ENCODE measurements at places on chromosomes 4 and X.

GRCh38 chr4:12421364-12421763 lies 992.7 kb upstream of the HS3ST1 start:
- DNase-seq, result no peak

DNA sequence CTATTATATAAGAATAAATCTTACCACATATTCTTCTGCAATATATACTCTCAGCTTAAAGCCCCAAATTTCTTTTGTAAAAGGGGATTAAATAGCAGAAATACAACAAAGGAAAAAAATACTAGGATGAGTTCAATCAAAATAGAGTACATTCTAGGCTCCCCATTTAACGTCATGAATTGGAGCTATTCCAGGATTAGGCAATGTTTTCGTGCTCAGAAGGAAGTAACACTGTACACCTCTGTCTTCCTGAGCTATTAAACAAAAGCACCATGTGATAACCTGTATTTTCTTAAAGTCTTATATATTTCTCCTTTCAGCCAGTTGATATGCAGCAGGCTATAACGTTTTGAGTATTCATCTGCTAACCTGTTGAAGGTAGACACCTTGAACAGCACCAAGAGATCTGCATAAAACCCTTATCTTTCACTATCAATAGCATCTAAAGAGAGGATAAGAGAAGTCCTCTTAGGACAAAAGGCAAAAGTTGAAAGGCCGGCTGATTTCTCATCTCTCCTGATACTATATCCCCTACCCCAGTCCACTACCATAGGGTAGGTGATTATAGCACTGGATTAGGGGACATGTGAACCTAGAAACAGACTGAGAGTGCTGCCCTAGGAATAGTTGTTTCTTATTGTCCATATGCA lies 31.5 kb downstream of the TEC start:
- DNase-seq, result no peak

- DNase-seq, result no peak
Observed at GRCh38 chr4:31175242-31175910, 455.2 kb downstream of the PCDH7 start.

DNA sequence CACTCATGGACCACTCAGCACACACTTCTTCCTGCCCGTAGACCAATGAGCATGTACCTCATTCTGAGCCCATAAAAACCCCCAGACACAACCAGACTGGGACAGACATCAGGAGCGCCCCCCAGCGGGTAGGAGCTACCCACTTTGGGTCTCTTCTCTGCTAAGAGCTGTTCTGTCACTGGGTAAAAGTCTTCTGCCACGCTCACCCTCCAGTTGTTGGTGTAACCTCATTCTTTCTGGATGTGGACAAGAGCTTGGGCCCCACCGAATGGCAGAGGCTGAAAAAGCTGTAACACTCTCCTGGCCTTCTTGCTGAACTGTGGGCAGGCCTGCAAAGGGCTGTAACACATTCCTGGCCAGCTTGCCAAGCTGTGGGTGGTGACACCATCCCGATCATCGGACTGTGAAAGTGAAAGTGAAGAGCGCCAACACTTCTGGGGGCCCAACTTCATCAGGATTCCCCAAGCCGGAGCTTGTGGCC lies 137.6 kb downstream of the TECRL start:
- no peak for DNase-seq

- DNase-seq, result no peak
Observed at GRCh38 chrX:107632346-107632745, 4.0 kb downstream of the PRPS1 start.

- no peak for DNase-seq
Observed at GRCh38 chrX:69032601-69033000, 132.7 kb downstream of the PJA1 start.

- DNase-seq, result no peak
Observed at GRCh38 chrX:74207539-74207938, 96.4 kb upstream of the ZCCHC13 start.

DNA sequence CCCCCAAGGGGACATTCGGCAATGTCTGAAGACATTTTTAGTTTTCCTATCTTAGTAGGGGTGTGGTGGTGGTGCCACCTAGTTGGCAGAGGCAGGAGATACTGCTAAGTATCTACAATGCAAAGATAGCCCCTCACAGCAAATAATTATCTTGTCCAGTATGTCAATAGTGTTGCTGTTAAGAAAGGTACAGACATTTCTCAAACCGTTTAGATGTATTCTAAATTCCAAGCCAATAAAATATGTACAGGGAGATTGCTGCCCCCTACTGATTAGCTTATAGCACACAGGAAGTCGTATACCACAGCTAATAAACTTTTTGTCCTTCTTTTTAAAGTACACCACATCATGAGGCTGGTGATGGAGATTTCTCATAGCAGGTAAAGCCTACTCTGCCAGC lies 260.5 kb downstream of the TMA16 start:
- peak; percentile 30 for DNase-seq

GRCh38 chr4:86841309-86841708 lies 7.9 kb downstream of the SLC10A6 start:
- no peak for DNase-seq

DNA sequence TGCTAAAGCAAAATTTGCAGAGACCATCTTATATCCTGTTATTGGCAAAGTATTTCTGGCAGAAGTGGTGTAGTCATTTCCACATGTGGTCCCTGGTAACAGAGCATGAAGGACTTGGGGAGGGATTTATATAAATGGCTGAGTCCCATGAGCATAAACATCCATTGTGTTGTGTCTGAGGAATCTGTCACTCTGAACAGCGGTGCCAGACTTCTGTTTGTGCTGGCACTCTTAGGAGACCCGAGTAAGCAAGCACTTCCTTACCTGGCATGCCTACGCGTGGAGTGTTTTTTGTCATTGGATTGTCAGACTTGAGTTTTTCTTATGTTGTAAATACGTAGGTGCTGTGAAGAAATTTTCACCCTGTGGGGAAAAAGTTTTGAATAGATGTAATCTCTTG lies 285.9 kb downstream of the ARHGAP10 start:
- no peak for DNase-seq

DNA sequence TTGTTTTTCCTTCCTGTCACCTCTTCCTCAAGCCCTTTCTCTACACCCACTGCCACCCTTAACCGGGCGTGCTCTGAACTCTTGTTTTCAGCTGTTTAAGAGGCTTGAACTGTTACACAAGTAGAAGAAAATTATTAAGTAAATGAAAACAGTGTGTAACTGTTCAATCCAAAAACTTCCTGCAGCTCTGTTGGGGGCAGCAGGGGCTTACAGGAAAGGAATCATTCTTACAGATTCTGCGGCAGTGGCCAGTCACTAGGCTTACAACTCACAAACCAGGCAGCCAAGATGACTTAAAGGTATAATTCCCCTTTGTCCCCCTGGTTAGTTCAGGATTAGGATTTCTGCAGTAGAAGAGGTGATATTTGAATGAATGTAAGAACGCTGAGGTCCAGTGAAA lies 70.2 kb upstream of the ETNPPL start:
- no peak for DNase-seq

GRCh38 chr4:74544655-74545361 lies 99.9 kb downstream of the AREG start:
- no peak for DNase-seq

- DNase-seq, result no peak
Observed at GRCh38 chr4:173534434-173534833, 4.4 kb upstream of the HAND2 start.

DNA sequence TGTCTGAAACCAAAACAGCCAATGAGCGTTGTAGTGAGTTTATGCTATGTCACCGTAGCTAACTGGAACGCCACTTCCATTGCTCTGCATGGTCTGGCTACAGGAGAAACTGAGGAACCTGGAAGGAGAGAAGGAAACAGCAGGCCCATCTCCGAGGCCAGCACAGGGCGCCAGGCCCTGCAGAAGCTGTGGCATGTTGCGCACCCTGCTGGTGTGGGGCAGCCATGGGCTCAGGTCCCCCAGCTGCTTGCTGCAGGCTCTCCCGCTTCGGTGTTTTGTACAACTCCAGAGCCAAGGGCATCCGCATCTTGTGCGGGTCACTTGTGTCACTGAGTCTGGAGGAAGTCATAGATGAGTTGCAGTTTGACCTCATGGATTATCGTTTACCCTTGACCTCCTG lies 89.2 kb downstream of the AFAP1 start:
- no peak for DNase-seq

DNA sequence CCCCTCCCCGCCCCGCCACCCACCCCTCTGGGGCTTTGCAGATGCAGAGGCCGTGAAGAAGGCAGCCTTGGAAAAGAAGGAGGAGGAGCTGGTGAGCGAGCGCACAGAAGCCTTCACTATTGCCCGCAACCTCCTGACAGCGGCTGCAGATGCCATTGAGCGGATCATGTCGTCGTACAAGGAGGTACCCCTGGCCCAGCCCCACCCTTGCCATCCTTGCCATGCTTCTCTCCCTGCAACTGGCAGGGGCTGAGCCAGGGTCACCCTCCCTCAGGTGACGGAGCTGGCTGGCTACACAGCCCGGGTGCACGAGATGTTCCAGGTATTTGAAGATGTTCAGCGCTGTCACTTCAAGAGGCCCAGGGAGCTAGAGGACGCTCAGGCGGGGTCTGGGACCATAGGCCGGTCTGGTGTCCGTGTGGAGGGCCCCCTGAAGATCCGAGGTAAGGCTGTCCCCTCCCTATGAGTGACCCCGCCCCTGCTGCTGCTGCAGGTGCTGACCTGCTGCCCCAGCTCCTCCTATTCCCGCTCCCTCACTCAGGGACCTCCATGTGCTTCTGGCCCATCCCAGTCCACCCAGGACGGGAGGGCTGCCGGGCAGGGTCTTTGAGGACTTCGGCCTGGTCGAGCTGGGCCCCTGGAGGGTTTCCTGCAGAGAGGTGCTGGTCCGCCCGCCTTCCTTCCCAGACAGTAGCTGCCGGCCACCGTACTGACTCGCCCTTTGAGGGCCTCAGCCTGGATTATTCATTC lies 11.6 kb downstream of the ABCD1 start:
- DNase-seq, result no peak

DNA sequence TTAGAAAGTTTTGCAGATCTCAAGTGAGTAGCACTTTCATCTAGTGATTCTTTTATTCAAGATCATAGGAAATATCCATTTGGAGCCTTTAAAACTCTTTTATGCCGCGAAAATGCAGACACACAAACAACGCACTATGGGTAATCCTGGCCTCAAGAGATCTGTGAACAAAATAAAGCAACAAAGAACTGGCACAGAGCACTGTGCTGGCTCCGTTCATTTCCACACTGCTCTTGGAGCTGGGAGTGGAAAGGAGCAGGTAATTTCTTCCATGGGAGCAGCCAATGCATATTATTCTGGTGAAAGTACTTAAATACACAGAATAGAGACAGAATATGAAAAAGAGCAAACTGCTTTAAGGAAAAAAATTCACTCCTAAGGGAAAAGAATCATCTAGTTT lies 172.7 kb upstream of the FRG1 start:
- no peak for DNase-seq

- no peak for DNase-seq
Observed at GRCh38 chr4:20529691-20530090, 170.6 kb upstream of the PACRGL start.

DNA sequence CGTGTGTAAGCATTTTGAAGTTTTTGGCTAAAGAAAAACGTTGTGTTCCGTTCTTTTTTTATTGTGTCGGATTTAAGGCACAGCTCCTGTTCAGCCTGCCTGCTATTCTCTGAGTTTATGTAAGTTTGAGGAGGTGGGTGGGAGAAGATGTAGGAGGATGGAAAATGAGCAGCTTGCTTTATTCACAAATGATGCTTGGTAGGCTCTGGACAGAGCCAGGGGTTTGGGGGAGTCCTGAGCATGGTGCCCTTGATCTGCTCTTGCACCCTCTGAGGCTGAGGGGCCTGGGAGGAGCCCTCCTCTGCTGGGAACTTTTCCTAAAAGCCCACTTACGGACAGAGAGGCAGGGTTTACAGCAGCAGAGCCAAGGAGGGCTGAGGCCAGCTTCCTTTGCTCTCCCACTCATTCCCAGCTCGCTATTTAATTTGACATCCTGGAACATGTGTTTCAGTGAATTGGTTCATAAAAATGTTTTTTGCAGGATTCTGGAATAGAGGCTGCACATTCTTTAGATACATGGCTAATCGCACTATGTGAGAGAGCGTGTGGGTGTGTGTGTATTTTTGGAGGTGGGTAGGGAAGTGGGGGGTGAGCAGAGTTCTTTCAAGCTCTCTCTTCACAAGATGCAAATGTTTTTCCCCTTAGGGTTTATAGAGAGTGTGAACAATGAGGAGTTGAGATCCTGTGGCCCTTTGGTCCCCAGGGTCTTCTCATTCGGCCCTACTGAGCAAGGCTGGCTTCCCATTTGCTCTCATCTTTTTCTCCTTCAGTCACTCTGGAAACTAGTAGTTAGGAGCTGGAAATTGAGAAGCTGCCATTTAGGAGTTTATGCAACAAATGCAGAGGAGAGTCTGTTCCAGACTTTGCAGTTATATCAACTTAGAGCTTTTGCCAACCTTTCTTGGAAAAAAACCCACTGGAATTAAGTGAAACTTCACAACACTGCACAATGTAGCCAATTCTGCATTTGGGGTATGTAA lies 32.1 kb downstream of the TMEM131L start:
- DNase-seq, result no peak

DNA sequence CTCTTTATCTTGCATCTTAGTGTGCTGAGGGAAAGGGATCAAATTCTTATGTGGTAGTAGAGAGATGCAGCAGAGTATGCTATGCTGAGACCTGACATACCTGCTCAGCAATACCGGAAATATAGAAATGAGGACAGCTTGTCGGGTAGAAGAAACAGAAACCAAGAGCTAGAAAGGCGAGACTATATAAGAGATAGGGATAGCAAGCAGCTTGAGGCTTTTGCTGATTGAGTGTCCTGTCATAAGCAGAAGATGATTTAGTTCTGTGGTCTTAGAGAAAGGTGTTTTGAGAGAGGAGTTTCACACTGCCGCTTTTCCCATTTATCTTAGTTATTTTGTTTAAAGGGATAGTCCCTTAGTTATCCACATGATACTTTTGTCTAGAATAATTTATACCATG lies 31.7 kb downstream of the USP9X start:
- DNase-seq, result no peak

GRCh38 chr4:131644619-131645018 lies 1504.5 kb upstream of the PCDH10 start:
- no peak for DNase-seq

DNA sequence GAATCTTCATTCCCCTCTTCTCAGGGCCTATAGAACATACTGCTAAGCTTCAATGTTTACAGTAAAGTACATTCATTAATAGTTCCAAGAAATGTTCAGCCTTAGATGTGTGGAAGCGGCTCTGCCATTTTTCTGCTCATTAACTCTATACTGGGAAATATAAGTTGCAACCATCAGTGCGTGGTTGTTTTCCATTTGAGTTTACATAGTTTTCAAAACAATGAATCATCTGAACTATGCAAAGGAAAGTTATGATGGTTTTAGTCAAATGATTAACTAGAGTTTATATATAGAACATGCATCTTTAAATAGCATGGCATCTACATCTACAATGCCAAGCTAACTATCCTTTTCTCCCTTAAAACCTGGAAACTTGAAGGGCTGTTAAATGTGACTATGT lies 29.6 kb downstream of the LEF1 start:
- DNase-seq, result no peak

All from NCI-H1417 (cell line).